ENCODE measurements at places on chromosomes 6 and 20. TPM values are rescaled to one million over a fixed set of nuclear protein-coding genes. Genes with fewer than 3 reads are reported as not detected.

Gene ACTR5
- total RNA-seq, result 11.4 TPM

Gene BPIFB4
- not detected for total RNA-seq

Gene SLC16A10
- not detected for total RNA-seq

Gene PLN
- under 0.01 TPM for total RNA-seq

Gene BNIP5
- total RNA-seq, result not detected

Gene PBOV1
- not detected for total RNA-seq

Gene POLH
- total RNA-seq, result 20.8 TPM

Gene CD83
- 1.2 TPM for total RNA-seq

Gene KCNK5
- total RNA-seq, result not detected

Gene FAXC
- total RNA-seq, result 2.6 TPM

Gene OLIG3
- not detected for total RNA-seq

Gene SALL4
- 0.46 TPM for total RNA-seq

Gene NMBR
- total RNA-seq, result not detected

Gene KIF6
- not detected for total RNA-seq

Gene MAP7
- 0.32 TPM for total RNA-seq

Gene ETV7
- total RNA-seq, result 1.4 TPM

Gene SAMD5
- total RNA-seq, result 3.2 TPM

Gene RBM24
- total RNA-seq, result 1.3 TPM

Gene LPA
- total RNA-seq, result not detected

Gene SASH1
- 77.6 TPM for total RNA-seq

Gene THBS2
- total RNA-seq, result 3.6 TPM

Gene IL20RA
- total RNA-seq, result not detected

Gene RAB5IF
- total RNA-seq, result 88.7 TPM

Gene CCDC170
- 0.15 TPM for total RNA-seq

Gene NCOA3
- total RNA-seq, result 21.7 TPM

Gene STMND1
- not detected for total RNA-seq

Gene SLC22A7
- not detected for total RNA-seq

Gene RPS21
- 1,301 TPM for total RNA-seq

Gene KCNK15
- under 0.01 TPM for total RNA-seq

Gene HLA-DPA1
- 0.65 TPM for total RNA-seq

Gene BPIFB2
- total RNA-seq, result not detected

Gene CRIP3
- total RNA-seq, result not detected

Gene MTFR2
- 3.6 TPM for total RNA-seq

Gene GNMT
- not detected for total RNA-seq

Gene NT5E
- 239 TPM for total RNA-seq

Gene SSTR4
- total RNA-seq, result not detected

Gene GTSF1L
- 0.32 TPM for total RNA-seq

Gene SNAP25
- total RNA-seq, result 0.15 TPM

Gene ID4
- total RNA-seq, result not detected

Gene RAET1L
- not detected for total RNA-seq

Gene STXBP5
- total RNA-seq, result 20.1 TPM

Gene TSPO2
- not detected for total RNA-seq

Gene ARMC2
- 0.65 TPM for total RNA-seq

Gene SLA2
- total RNA-seq, result not detected

Gene ACAT2
- 112 TPM for total RNA-seq

Gene TLDC2
- not detected for total RNA-seq

Gene TSBP1
- total RNA-seq, result not detected

Gene CTCFL
- not detected for total RNA-seq

Gene CDSN
- not detected for total RNA-seq

Gene CRISP3
- total RNA-seq, result not detected

Data from epithelial cell of umbilical artery (primary cell).